ENCODE measurements at places on chromosomes 5 and 9.
A peak's percentile ranks its signal among the peaks of the same experiment; 100 is the strongest.

GRCh38 chr5:96880444-96881164 lies 4.3 kb downstream of the ERAP2 start:
- no peak for DNase-seq

DNA sequence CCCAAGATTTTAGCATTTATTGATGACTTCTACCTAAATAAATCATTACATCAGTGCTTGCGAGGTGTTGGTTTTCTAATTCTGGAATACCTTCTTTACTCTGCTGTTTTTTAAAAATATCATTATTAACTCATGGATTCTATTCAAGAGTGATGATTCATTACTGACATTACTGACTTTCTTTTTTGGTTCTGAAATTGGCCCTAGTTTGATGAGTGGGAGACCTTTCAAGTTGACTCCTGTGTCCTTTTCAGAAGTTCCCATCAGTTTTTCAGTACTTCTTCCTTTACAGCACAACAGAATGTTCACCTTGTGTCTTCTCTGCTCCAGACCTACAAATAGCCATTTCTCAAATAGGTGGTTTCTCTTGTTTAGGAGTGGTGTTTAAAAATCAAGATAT lies 114.1 kb downstream of the PCSK5 start:
- DNase-seq, result no peak

GRCh38 chr5:135333732-135334515 lies 65.1 kb downstream of the MACROH2A1 start:
- no peak for DNase-seq

DNA sequence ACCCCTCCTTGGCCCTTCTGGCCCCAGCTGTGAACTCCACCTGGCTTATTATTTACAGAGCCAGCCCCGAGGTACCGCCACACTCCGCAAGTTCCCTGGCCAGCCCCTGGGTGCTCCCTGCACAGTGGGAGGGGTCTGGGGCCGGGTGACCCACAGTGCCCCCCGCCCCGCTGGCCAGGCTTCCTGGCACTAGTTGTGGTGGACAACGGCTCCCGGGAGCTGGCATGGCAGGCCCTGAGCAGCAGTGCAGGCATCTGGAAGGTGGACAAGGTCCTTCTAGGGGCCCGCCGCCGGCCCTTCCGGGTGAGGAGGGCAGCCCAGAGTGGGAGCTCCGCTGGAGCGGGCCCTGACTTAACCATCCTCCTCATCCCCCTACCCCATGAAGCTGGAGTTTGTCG lies 3.9 kb downstream of the MAMDC4 start:
- no peak for DNase-seq

- DNase-seq, result peak; percentile 42
Observed at GRCh38 chr9:112866662-112867274, 23.9 kb downstream of the SLC46A2 start.

- DNase-seq, result no peak
Observed at GRCh38 chr5:172793577-172794488, 22.8 kb upstream of the DUSP1 start.
